Bone marrow (tissue), 2 donors: ENCODE measurements at places on chromosomes 5 and 9.

DNA sequence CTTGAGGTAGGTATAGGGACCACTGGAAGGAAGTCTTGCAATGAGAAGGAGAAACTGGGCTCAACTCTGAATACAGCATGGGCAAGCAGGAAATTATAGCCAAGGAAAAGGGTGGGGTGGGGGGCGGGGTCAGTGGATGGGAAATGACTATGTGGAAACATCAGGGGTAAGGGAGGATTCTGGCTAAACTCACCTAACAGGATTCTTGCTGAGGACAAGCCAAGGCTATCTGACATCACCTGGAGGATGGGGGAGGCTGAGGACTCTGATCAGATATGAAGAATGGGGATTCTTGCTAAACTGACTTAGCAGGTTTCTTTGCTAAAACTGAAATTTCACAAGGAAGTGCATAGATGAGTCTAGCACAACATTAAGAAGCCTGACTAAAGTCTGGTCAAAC, 40.8 kb downstream of the CTSL start:
- no peak for DNase-seq

- peak; percentile 44 for DNase-seq
Measured at GRCh38 chr5:177455036-177455660, 8.5 kb downstream of the PRR7 start.

DNA sequence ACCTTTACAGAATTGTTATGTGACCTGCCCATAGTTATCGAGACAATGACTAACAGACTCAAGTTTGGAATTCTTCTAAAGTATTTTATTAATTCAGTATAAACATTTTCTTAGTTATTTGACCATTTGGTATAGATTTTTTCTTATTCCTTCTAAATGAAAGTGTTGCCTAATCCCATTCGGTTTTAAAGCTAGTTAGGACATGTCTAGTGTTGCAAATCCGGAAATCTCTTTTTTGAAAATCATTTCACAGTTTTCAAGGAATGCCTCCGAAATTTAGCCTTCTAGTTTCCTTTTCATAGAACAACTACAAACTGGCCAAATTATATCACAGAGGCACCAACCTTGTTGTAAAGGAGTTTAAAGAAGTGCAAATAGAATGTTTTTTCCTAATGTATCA, 171.8 kb downstream of the XRCC4 start:
- no peak for DNase-seq

DNA sequence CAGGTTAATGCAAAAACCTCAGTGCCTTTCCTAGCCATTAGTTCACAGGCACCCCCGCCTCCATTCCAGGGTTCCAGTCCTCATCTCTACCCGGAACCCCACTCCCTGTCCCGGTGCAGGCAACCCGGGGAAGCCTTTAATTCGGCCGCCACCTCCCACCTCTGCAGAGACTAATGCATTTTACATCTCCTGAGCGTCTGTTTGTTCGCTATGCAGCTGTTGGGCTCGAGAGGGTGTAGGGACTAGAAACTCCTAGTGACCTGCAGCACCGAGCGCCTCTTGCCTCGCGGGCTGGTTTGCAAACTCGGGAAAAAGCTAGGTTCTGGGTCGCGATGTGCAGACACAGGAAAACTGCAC, 3.6 kb downstream of the GDNF start:
- no peak for DNase-seq

- DNase-seq: no peak
Measured at GRCh38 chr5:154059039-154059430, 20.3 kb downstream of the MFAP3 start.

GRCh38 chr5:156532921-156533320, 206.0 kb downstream of the SGCD start:
- no peak for DNase-seq
